Ascending aorta (tissue), 2 donors: ENCODE measurements at places on chromosomes 6 and 20.

- no peaks in the 10 kb centered on the region for H3K27me3 ChIP-seq
- H3K4me1 ChIP-seq = no peaks in the 10 kb centered on the region
- DNase-seq = no peak
- H3K27ac ChIP-seq = no peak overlapping the region
Measured at GRCh38 chr6:43788301-43788700, 18.3 kb downstream of the VEGFA start.

DNA sequence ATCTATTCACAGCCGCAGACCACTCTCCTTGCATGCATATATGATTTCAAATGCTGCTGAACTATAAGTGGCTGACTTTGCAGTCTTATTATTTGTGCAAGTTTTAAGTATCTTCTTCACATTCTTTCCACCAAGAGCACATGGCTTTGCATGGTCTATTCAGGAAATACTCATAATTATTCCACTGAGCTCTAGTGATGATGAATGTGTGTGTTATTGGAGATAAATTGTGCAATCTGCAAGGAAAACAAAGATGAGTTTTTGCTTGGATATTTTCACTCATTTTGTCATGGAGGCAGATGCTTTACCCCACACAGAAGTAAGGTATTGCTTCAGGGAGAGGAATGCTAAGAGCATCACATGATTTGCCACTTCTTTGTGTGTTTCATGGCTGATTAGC is 764.6 kb downstream of the TBC1D32 start:
- no peak overlapping the region for H3K27ac ChIP-seq
- no peak overlapping the region for H3K4me3 ChIP-seq
- H3K4me1 ChIP-seq = no peaks in the 10 kb centered on the region
- no peaks in the 10 kb centered on the region for H3K27me3 ChIP-seq

DNA sequence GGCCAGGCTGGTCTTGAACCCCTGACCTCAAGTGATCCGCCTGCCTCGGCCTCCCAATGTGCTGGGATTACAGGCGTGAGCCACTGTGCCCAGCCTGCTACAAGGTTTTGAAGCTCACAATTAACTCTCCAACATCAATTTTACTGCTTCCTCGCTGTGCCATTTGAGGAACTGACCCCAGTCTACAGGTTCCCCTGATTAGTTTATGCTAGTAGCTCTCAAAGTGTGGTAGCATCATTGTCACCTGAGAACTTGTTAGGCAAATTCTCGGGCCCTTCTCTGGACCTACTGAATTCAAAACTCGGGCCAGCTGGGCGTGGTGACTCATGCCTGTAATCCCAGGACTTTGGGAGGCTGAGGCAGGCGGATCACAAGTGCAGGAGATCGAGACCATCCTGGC is 49.4 kb downstream of the MCUR1 start:
- DNase-seq = no peak
- H3K27ac ChIP-seq = no peak overlapping the region
- H3K4me3 ChIP-seq = no peak overlapping the region
- H3K27me3 ChIP-seq = no peaks in the 10 kb centered on the region
- H3K4me1 ChIP-seq = peaks cover 45% of the 10 kb centered on the region

DNA sequence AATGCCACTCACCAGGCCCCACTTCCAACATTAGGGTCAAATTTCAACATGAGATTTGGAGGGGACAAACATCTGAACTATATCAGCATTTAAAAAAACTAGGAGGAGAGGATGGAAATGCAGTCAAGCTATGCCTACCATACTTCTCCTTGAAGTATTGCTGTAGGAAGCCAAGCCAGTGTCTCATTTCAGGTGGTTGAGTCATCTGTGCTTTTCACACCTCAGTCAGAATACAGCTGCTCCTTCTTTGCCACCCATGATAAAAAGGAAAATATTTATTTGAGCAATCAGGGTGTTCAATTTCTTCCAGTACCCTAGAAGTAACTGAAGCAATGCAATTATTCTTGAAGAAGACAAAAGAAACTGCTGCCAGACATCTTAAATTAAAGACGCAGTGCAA is 47.0 kb upstream of the EEF1E1 start:
- H3K4me1 ChIP-seq = no peaks in the 10 kb centered on the region
- no peak overlapping the region for H3K4me3 ChIP-seq
- no peak overlapping the region for H3K27ac ChIP-seq
- no peak for DNase-seq
- H3K27me3 ChIP-seq = no peaks in the 10 kb centered on the region
- H3K36me3 ChIP-seq = no peaks in the 10 kb centered on the region

DNA sequence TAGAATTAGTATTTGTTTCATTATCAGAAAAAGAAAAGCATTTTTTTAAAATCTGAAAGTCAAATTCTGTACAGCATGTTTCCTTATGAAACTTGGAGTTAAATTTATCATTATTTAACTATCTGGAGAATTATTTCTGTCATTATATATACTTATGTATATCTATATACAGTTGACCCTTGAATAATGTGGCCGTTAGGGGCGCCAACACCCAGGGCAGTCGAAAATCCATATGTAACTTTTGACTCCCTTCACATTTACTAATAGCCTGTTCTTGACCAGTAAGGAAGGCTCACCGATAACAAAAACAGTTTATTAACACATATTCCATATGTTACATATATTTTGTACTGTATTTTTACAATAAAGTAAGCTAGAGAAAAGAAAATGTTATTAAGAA is 341.2 kb downstream of the ADGRB3 start:
- H3K4me3 ChIP-seq = no peak overlapping the region
- no peaks in the 10 kb centered on the region for H3K36me3 ChIP-seq
- H3K27ac ChIP-seq = no peak overlapping the region
- H3K27me3 ChIP-seq = no peaks in the 10 kb centered on the region

DNA sequence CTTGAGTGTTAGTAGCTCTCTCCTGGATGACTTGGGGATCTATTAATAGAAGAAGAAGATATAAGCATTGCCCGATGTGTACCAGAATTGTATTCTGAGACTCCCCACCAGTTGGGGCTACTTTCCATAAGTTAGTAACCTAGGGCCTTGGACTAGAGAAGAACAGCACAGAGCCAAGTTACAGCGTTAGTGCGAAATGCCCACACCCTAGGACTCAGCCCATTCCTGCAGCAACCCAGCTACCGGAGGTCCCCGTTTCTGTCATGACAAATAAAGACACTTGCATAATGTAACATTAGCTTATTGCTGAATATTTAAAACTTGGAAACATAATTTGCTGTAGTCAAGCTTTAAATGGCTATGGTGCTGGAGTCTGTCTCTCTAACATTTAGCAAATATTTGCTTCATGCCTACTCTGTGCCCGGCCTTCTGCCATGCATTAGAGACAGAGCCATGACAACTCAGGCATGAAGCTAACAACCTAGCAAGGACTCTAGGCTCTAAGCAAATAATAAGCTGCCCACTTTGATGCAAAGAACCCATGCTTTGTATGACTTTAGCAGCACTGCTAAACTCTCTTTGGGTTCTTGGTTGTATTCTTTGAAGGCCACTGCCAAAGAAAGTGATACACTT is 103.4 kb upstream of the COL21A1 start:
- H3K4me1 ChIP-seq = no peaks in the 10 kb centered on the region
- H3K27ac ChIP-seq = no peak overlapping the region
- H3K4me3 ChIP-seq = no peak overlapping the region
- DNase-seq = no peak
- no peaks in the 10 kb centered on the region for H3K27me3 ChIP-seq

GRCh38 chr6:44782892-44783291 is 395.4 kb downstream of the CDC5L start:
- no peak overlapping the region for H3K27ac ChIP-seq
- no peaks in the 10 kb centered on the region for H3K4me1 ChIP-seq
- DNase-seq = no peak
- no peaks in the 10 kb centered on the region for H3K36me3 ChIP-seq
- H3K4me3 ChIP-seq = no peak overlapping the region

DNA sequence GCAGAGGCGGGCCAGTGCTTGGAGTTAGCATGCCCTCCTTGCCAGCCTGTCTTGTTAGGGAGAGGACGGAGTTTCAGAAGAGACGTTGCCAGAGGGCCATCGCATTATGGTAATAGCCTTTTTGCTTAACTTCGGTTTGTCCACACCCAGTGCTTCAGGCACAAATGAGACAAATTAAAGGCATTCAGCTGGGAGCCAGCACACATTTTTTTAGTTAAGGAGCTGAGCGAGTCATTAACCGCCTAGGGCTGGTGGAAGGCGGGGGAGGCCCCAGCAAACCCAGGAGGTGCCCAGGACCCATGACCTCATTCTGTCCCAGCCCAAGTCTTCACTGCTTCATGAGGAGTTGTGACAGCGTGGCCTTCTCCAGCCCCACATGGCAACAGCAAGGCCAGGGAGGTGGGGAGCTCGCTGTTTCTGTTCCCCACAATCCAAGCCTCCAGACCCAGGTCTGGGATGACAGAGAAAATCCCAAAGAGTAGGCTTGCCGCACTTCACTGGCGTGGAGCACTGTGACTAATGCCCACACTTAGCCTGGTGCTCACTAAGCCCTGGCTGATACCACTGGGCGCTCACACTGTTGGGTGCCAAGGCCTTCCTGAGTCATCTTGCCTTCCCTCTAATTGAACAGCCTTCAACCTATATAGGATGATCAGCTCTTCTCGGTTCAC is 237.1 kb downstream of the ANKRD60 start:
- no peaks in the 10 kb centered on the region for H3K27me3 ChIP-seq
- peak overlapping the region; percentile 32 for H3K27ac ChIP-seq
- DNase-seq = peak; percentile 16
- H3K4me3 ChIP-seq = no peak overlapping the region

DNA sequence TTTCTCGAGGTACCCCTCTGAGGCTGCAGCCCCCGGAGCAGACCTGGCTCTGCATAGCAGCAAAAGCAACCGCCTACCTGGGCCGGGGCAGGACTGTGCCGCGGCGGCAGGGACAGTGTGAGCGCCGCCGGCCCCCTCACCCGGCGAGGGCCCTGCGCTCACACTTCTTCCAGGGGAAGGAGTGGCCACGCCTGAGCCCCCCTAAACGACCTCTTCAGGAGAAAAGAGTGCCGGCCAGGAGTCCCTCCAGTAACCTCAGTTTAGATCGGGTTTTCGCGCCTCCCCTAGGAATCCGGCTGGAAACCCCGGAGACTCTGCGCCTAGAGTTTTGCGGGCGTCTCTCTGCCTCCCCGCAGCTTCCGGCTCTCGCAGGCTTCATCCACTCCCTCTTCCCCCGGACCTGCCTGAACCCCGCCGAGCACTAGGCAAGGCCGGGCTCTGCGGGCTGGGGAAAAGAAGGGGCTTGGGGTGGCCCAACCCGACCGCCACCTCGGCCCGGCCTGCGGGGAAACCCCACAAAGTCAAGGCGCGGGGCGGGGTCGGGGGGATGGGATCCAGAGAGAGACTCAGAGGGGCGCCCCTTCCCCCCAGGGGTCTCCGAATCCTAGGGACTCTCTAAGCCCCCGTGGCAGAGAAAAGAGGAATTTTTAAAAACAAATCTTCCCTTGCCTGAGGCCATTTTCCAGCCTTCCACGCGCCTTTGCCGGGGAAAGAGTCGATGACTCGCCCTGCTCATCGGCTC is 558 bp downstream of the LINC00237 start:
- H3K4me3 ChIP-seq = peak overlapping the region; percentile 14
- H3K36me3 ChIP-seq = no peaks in the 10 kb centered on the region
- H3K27me3 ChIP-seq = peaks cover 29% of the 10 kb centered on the region
- peaks cover 8% of the 10 kb centered on the region for H3K4me1 ChIP-seq

DNA sequence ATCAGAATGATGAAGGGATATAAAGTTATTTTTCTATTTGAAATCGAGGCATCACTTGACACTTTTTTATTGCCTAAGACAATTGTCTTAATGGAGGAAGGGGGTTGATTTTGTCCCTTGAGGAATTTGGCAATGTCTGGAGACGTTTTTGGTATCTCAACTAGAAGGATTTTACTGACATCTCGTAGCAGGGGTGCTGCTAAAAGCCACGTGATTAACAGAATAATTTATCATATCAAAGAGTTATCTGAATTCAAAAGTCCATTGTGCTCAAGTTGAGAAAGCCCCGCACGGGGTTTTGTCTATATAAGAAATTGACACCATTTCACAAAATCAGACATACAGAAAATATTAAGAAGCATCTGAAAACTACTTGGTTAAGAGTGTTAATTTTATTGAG is 1.5 kb upstream of the TAAR6 start:
- no peaks in the 10 kb centered on the region for H3K4me1 ChIP-seq
- no peak overlapping the region for H3K27ac ChIP-seq
- H3K4me3 ChIP-seq = no peak overlapping the region

- H3K4me3 ChIP-seq = no peak overlapping the region
- no peaks in the 10 kb centered on the region for H3K4me1 ChIP-seq
Measured at GRCh38 chr20:20251317-20251716, 116.6 kb upstream of the INSM1 start.

DNA sequence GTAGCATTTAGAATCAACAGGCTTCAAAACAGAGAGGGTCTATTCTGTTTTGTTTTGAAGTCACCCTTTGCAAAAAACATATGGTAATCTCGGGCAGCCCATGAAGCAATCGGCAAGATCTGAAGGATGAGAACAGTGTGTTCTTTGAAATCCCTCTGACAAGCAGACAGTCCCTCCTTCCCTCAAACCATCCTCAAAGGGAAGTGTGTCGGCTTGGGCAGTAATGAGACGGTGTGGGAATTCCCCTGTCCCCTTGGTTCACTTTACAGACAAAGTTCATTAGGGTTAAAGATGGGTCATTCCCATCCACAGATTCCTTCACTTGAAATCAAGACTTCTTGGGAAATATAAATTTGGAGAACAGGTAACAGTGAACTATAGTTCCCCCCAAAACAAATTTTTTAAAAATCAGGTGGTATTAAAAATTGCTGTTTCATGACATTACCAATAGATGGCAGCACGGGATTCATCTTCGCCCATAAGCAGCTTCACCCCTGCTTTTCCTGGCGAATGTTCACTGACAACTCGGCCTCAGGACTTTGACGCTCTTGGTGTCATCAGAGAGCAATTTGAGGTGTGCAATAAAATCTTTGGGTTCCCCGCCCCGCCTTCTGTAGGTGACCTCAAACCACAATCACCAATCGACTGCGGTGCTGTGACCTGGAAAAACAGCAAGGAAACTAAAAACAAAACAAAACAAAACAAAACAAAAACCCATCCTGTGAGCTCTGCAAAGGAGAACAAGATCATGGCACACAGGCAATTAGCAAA is 159.3 kb upstream of the TNFAIP3 start:
- H3K4me3 ChIP-seq = no peak overlapping the region
- DNase-seq = peak; percentile 79
- no peaks in the 10 kb centered on the region for H3K4me1 ChIP-seq
- H3K36me3 ChIP-seq = no peaks in the 10 kb centered on the region

GRCh38 chr6:88474720-88475119 is 308.6 kb upstream of the CNR1 start:
- H3K4me1 ChIP-seq = no peaks in the 10 kb centered on the region
- no peak overlapping the region for H3K27ac ChIP-seq
- H3K4me3 ChIP-seq = no peak overlapping the region
- DNase-seq = no peak
